Smooth muscle cell of the brain vasculature (primary cell): ENCODE measurements at places on chromosomes 2 and 18.

DNA sequence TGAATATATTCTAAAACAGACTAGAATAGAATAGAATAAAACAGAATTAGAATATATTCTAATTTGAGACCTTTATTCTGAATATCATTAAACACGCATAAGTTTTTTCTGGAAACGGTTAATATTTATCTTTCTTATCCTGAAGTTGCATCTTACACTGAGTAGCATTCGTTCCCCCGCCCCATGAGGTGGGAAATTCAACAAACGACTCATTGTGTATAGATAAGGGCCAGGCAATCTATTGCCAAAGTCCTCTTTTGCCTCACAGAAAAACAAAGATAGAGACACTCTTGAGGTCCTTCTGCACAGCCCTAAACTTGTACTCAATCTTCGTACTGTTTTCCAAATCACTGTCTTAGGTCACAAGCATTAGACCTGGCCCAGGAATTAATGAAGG, 98.1 kb downstream of the COL6A3 start:
- no peak for DNase-seq

DNA sequence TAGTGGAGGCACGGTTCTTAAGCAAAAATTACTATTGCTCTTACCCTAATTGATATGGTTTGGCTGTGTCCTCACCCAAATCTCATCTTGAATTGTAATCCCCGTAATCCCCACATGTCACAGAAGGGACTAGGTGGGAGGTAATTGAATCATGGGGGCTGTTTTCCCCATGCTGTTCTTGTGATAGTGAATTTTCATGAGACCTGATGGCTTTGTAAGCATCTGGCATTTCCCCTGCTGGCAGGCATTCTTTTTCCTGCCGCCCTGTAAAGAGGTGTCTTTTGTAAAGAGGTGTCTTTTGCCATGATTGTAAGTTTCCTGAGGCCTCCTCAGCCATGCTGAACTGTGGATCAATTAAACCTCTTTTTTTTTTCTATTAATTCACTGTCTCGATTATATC, 1691.8 kb upstream of the SLC39A10 start:
- DNase-seq: no peak

- DNase-seq: no peak
Observed at GRCh38 chr2:165144315-165144714, 59.5 kb downstream of the SCN3A start.

DNA sequence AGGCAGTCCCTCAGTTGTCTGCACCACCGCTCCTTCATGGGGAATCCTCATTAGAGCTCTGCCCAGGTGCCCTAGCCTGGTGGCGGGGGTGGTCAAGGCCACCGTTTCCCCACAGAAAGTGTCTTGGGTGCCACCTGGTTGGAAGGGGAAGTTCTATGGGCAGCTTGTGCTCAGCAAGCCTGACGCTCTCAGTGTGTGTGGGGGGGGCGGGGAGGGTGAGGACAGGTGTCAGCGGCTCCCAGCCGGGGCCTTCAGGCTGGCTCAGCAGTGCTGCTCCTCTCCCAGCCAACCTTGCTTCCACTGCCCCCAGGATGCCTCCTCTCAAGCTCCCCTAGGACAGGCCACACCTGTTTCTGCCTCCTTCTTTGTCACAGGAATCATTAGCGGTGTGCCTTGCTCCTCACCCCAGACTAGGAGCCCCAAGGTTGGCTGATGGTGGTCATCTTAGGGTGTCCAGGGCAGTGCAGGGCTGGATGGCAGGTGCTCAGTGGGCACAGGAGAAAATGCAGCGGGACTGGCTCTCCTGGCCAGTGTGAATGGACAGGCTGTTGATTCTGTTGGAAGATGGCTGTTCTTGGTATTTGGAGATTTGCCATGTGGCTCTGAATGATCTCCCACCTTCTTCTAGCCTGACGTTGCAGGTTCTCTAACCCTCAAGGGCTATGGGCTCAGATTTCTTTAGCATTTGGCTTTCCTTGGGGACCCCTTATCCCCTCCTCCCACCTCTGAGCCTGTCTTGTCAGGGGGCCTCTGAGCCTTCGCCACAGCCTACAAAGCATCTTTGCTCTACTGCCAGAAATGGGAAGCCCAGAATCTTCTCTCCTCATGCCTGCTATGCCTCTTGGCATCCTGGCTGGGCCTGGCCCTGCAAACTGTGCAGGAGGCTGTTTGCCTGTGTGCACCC, 185.8 kb upstream of the HS6ST1 start:
- DNase-seq: no peak

GRCh38 chr2:96530474-96531357, 5.8 kb upstream of the ARID5A start:
- DNase-seq: no peak

GRCh38 chr2:236862961-236863728, 222.5 kb upstream of the COPS8 start:
- DNase-seq: no peak

DNA sequence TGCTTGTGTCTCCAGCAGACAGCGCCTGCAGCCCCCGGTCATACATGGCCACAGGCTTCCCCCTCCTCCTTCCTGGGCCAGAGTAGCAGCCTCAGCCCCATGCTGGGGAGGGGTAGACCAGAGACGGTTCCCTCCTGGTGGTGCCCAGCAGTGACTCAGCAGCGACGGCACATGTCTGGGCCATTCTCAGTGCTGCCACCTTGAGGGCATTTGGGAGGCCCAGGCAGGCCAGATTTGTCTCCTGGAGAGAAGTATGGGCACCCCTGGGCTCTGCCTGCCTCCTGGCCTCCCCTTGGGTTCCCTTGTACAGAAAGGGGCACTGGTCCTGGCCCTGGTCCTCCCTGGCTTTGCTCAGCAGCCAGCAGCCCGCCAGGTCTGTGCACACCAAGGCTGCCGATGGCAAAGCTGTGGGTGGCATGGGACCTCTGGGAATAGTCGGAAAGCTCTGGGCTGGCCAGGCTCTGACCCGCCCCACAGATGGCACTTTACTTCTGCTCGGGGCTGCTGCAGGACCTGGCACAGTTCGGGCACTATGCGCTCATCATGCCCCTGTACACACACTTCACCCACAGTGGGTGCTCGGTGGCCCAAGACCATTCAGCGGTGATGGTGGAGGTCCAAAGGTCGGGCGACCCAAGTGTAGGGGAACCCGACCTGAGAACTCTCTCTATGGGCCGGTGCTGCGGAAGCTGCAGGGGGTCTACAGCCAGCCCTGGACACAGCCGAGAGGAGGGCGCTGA, 11.4 kb upstream of the ALPI start:
- no peak for DNase-seq

DNA sequence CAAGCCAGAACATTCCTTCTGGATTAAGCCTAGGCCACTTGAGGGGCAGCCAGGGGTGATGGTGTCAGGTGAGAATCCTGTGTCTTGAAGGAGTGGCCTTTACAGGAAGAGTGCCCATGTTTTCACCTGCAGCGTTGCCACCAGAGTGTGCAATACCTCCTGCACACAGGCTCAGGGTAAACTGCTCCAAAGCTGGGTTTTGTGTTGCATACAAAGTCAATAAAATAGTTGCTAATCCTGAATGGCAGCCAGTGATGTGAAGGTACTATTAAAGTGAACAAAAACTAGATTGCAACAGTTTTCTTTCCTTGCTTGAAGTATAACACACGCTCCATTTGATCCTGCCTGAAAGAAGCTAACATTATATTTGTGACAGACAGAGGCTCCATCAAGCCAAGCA, 64.4 kb upstream of the NRP2 start:
- no peak for DNase-seq

DNA sequence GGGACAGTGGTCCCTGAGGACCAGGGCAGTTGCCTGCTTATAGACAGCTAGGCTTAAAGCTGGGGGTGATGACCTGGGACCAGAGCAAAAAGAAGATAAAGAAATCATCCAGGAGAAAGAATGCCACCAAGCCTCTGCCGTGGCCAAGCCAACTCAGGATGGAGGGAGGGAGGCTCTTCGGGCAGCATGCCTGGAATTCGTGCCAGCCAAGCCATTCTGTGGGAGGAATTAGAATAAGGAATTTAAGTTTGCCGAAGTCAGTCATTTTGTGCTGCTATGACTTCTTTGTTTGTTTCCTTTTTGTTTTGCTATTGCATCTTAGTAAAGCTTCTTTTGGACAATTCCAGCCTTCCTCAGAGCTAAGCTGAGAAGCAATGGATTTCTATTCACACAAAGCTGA, 124.1 kb downstream of the EN1 start:
- no peak for DNase-seq

DNA sequence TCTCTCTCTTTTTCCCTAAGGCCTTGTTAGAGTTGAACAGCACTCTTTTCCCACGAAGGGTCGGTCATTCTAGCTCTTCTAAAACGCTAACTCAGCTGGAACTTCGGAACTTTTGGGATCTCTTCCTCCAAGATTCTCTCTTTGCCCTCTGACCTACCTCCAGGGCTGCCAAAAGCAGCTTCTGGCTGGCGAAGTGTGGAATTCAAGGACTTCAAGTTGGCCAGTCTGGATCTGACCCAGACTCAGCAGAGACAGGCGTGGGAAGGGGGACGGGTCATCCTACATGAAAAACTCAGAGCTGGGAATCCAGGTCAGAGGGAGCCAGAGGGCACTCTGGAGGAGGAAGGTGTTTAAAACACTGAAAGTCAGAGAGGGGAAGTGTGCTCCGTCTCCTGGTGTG, 305.5 kb upstream of the HDAC4 start:
- DNase-seq: no peak

DNA sequence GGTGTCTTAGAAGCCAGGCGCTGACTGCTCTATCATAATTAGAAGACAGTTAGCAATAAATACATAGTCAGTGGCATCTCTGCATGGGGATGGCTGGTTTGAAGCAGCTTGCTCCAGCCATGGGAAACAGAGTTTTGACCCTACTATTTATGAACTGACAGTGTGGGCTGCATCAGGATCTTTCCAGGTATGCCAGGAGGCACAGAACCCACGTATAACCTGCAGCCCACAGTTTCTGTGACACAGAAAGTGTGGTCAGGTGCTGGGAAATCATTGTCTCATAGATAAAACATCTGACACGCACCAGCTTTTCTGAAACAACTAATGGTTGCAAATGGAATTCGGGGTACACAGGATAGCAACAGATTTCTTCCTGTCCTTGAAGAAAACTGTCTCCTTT, 34.7 kb downstream of the INPP4A start:
- no peak for DNase-seq

DNA sequence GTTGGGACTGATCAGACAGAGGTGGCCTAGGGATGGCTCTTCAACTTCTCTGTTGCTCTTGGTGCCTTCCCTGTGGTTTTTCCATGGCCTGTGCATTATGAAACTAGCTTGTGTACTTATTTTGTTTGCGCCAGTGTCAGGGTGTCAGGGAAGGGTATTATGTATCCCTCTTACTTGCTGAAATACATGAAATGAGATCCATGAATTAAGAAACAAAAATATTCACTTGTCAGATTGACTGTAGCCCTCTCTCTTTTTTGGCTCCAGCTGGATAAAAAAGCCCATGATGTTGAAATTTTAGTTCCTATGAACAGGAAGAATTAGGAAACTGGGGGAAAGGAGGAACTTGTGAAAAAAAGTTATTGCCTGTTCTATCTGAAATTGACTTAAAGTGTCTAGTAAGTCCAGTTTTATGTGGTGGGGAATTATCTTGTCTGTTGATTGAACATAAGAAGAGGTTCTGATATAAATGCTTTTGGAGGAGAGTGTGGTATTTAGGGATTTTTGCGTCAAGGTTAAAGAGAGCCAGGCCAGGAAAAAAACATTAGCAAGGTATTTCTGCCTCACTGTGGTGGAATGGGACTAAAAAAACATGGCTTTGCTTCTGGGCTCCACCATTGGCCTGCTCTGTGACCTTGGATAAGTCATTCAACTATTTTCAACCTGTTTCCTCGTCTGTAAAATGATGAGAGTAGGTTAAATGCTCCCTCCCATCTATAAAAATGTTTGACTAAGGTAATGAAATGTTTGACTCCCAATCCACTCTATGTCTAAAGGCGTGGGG, 12.0 kb downstream of the UGP2 start:
- no peak for DNase-seq

DNA sequence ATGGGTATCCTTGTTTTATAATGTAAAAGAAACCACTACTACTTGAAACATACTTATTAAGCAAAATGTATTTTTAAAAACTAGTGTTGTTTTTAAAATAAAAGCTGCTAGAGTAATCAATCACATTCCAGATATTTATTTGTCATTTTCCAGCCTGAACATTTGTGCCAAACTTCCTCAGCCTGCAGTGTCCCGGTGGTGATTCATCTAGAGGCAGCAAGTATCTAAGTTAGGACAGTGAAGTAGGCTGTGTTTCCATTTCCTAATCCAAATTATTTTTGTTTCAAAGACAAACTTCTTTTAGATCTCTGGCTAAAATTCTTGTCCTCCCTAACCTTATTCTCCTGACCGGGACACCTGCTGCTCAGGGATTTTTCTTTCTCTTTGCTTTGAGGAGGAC, 12.8 kb upstream of the GCG start:
- no peak for DNase-seq

DNA sequence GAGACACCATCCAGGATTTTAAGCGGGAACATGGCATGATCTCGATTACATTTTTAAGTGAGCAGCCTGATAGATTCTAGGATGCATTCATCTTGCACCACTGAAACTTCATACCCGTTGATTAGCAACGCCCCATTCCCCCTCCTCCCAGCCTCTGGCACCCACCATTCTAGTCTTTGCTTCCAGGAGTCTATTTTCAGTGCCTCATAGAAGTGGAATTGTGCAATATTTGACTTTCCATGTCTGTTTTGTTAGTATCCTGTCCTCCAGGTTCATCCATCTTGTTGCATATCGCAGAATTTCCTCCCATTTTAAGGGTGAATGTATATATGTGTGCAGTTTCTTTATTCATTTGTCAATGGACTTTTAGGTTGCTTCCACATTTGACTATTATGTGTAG, 20.9 kb upstream of the SLC66A3 start:
- DNase-seq: no peak

DNA sequence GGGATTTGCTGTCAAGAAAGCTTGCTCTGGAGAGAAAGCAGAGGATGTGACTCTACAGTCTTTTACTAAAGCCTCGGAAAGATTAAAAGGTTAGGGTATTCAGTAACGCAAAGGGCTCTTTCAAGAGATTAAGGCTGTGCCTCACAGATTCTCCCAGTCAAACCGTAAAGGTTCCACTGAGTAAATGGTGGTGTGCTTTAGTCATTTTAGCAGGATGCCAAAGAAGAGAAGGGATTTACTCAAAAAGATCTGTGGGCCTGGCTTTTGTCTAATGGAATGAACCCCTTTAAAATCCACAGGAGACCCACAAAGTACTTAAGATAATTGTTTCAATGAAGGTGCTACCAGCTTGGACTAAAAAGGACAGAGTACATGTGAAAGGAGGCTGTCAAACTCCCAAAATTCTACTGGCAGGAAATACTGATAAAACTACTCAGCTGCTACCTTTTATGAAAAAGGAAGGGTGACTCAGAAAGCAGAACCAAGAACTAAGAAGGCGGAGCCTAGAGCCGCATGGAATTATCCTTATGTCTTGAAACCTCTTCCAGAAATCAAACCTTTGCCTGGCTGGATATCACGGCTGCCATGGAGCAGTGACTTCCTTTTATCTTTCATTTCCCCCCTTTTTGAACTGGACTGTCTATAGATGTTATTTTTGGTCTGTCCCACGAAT, 670.2 kb upstream of the ZEB2 start:
- no peak for DNase-seq

GRCh38 chr2:190640117-190640516, 8.8 kb upstream of the NAB1 start:
- DNase-seq: no peak
